ENCODE measurements at places on chromosomes 3 and 15.
A peak's percentile ranks its signal among the peaks of the same experiment; 100 is the strongest.

- peak; percentile 52 for DNase-seq
These were observed 32.4 kb downstream of the C2CD4A start for GRCh38 chr15:62099094-62099601.

GRCh38 chr3:19947549-19948225, 790 bp downstream of the RAB5A start:
- DNase-seq = peak; percentile 30

DNA sequence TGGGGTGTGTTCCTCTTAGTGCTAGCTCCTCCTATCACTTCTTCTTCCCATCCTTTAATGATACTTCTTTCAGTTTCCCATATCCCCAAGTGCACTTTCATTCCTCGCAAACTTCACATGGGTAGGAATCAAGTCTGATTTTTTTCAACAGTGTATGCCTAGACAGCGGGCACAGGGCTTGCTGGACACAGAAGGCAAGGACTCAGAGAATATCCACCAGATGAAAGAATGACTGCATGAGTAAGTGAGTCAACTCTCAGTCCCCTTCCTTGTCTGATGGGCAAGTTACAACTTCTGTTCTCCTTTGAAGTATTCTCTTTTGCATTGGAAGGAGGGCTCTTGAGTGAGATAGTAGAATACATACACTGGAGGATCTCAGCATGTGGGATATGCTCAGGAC, 3.1 kb upstream of the SQOR start:
- DNase-seq = peak; percentile 40

GRCh38 chr3:197793247-197793646, 2.2 kb downstream of the LRCH3 start:
- peak; percentile 50 for DNase-seq

DNA sequence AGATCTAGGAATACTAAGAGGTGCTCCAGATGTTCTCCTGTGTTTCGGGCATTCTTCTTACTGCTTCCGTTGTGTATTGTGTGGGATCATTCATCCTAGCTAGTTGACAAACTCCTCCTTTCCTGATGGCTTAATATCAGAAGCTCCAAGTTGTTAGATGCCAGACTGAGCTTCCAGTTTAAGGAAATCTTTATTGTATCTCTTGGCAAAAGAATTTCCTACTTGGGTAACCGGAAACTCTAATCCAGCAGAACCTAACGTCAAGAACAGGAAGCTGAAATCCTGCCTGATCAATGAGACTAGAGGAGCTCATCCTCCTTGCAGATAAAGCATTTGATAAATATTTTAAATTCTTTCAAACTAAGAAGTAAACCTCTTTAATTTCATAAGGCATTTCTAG, 27.7 kb upstream of the MYH15 start:
- peak; percentile 32 for DNase-seq

Measured in fibroblast of pulmonary artery (primary cell).